ENCODE measurements at places on chromosomes 2 and 18.
A peak's percentile ranks its signal among the peaks of the same experiment; 100 is the strongest.

DNA sequence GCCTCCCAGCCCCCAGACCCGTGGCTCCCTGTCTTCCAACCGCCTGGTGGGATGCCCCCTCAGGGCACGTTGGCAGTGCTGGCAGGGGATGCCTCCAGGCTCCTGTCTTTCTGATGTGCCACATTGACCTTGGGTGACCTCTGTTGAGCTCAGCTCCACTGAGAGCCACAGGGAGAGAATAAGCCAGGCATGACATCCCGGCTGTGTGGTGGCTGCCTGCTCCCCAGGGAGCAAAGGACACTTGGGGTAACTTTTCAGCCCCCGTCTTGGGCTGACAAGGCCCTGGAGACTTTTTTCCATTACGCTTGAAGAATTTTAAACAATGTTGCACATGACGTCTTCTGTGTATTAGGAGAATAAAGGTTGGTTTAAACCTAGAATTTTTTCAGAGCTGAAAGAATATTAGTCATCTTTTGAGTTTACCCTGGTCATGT, 246.0 kb downstream of the TSN start:
- no peaks in the 10 kb centered on the region for H3K36me3 ChIP-seq
- no peaks in the 10 kb centered on the region for H3K27me3 ChIP-seq
- no peaks in the 10 kb centered on the region for H3K4me1 ChIP-seq
- no peak overlapping the region for H3K27ac ChIP-seq
- no peak overlapping the region for H3K4me3 ChIP-seq

- H3K27me3 ChIP-seq: no peaks in the 10 kb centered on the region
- H3K36me3 ChIP-seq: no peaks in the 10 kb centered on the region
- H3K4me3 ChIP-seq: no peak overlapping the region
- H3K4me1 ChIP-seq: no peaks in the 10 kb centered on the region
These were observed 57.4 kb downstream of the GATA6 start for GRCh38 chr18:22226801-22227200.

DNA sequence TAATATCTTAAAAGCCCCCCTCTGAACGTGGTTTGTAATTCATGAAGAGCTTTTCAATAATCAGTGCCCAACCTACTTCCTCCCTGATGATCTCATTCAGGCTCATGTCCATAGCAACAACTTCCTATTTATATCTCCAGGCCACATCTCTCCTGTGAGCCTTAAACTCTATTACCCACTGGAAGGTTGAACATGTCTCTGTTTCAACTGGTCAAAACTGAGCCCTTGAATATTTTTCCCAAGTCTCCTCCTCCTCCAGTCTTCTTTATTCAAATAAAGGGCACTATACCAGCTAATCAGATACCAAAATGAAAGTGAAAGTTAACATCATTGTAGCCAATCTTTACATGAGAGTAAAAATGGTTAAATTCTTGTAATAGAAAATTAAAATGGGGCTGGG, 63.7 kb upstream of the ITGA4 start:
- H3K27me3 ChIP-seq: no peaks in the 10 kb centered on the region
- peak overlapping the region; percentile 42 for H3K4me3 ChIP-seq
- peak; percentile 67 for DNase-seq
- H3K27ac ChIP-seq: peak overlapping the region; percentile 82

DNA sequence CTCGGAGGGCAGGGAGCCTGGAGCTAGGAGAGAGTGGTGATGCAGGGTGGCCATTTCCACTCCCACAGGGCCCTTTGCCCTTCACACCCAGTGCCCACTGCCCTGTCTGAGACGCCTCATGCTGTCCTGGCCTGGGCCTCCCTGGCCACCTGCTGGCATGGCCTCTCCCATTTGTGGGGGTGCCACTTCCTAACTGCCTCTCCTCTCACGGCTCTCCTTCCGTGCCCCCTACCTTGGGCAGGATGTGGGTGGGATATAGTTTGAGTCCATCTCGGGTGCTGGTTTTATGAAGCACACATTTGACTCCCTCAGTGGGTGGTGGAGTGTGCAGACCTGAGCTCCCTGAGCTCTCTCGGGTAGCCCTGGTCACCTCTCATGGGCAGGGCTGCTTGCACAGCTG, 46.0 kb downstream of the DGKD start:
- peak overlapping the region; percentile 65 for H3K4me3 ChIP-seq
- H3K36me3 ChIP-seq: peaks cover 33% of the 10 kb centered on the region
- H3K27me3 ChIP-seq: no peaks in the 10 kb centered on the region

GRCh38 chr18:76465630-76466409, 29.2 kb downstream of the ZNF516 start:
- no peak overlapping the region for H3K4me3 ChIP-seq
- H3K27me3 ChIP-seq: peaks cover 2% of the 10 kb centered on the region
- H3K27ac ChIP-seq: no peak overlapping the region
- DNase-seq: no peak

- peak overlapping the region; percentile 68 for H3K27ac ChIP-seq
- H3K27me3 ChIP-seq: peaks cover 6% of the 10 kb centered on the region
- DNase-seq: peak; percentile 63
These were observed 118.2 kb downstream of the ZNF516 start for GRCh38 chr18:76376668-76377358.

GRCh38 chr2:238902285-238902684, 54.4 kb downstream of the TWIST2 start:
- no peaks in the 10 kb centered on the region for H3K4me1 ChIP-seq
- no peak overlapping the region for H3K4me3 ChIP-seq
- H3K27ac ChIP-seq: no peak overlapping the region
- DNase-seq: no peak

GRCh38 chr18:49645841-49646351, 84.0 kb downstream of the LIPG start:
- DNase-seq: no peak
- no peaks in the 10 kb centered on the region for H3K27me3 ChIP-seq
- H3K4me3 ChIP-seq: no peak overlapping the region
- no peaks in the 10 kb centered on the region for H3K4me1 ChIP-seq
- H3K27ac ChIP-seq: no peak overlapping the region
- H3K36me3 ChIP-seq: no peaks in the 10 kb centered on the region

DNA sequence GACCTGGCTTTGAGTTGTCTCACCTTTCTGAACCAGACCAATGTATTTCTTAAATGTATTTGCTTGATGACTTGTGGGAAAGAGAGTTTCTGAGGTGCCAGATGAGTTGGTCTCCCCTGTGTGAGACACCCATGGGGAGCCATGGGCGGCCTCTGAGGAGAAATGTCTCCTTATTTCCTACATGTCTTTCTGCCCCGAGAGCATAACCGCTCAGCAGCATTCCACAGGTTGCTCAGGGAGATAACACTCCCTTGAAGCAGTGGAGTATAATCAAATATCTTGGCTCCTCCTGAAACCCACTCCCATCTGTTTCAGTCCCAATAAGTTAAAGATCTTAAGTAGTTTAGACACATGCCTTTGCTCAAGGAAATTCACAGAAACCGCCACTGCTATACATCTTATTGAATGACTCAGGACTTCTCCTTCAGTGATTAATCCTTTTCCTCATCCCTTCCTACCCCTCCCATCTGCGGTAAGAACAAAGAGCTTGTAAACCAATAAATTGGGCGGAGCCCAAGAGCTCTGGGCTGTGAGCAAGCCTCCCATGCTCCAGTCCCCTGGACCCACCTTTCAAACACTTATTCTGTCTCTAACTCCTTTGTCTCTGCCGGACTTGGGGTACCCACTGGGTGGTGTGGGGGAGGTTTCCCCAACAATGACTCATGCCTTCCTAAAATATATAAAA, 285.5 kb upstream of the LRRTM4 start:
- H3K27ac ChIP-seq: no peak overlapping the region
- no peaks in the 10 kb centered on the region for H3K4me1 ChIP-seq
- no peak overlapping the region for H3K4me3 ChIP-seq
- H3K36me3 ChIP-seq: no peaks in the 10 kb centered on the region
